ENCODE measurements at places on chromosomes 16 and 17.
A peak's percentile ranks its signal among the peaks of the same experiment; 100 is the strongest.

DNA sequence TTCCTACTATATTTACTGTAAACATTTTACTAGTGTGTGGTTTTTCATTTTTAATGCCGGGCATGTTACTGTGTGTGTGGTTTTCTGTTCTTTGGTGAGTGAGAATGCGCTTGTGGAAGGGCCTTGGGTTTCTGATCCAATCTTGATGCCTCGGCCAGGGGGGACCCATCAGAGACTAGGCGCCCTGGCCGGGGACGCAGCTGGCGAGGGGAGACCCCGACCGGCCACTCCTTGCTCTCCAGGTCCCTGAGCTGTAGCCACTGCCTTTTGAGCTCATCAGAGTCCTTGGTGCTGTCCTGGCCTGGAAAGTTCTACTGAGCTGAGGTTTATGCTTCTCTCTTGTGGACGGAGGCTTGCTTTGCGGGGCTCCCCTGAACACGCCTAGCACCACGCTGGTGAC is 37.5 kb downstream of the KIAA0513 start:
- DNase-seq, result no peak

- DNase-seq, result no peak
Observed at GRCh38 chr17:74454197-74455024, 12.0 kb upstream of the CD300A start.

GRCh38 chr17:55654022-55654421 is 68.6 kb downstream of the TMEM100 start:
- no peak for DNase-seq

- no peak for DNase-seq
Observed at GRCh38 chr17:7023576-7024401, 939 bp downstream of the BCL6B start.

- DNase-seq, result no peak
Observed at GRCh38 chr17:17387498-17388362, 84.6 kb downstream of the NT5M start.

- DNase-seq, result no peak
Observed at GRCh38 chr16:21338537-21339268, 60.6 kb upstream of the CRYM start.

DNA sequence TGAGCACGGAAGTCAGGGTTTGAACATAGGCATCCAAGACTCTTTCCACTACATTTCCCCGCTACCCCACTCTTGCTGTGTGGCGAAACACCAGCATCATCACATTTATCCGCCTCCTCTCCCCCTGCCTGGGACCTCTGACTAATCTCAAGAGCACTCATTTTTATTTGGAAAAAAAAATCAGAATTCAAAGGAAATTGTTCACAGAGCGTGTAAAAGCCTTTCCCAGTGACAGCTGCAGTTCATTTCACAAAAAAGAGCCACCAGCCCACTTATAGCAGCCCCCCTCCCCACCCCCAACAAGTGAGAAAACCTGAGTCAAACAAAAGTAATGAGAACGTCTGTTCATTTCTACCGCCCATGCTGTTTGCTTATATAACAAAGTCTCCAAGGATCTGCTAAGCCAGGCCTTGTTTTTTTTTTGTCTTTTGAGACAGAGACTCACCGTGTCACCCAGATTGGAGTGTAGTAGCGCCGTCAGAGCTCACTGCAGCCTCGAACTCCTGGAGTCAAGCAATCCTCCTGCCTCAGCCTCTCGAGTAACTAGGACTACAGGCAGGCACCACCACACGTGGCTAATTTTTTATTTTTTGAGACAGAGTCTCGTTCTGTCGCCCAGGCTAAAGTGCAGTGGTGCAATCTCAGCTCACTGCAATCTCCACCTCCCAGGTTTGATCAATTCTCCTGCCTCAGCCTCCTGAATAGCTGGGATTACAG is 48.3 kb upstream of the HAPSTR1 start:
- DNase-seq, result peak; percentile 69

DNA sequence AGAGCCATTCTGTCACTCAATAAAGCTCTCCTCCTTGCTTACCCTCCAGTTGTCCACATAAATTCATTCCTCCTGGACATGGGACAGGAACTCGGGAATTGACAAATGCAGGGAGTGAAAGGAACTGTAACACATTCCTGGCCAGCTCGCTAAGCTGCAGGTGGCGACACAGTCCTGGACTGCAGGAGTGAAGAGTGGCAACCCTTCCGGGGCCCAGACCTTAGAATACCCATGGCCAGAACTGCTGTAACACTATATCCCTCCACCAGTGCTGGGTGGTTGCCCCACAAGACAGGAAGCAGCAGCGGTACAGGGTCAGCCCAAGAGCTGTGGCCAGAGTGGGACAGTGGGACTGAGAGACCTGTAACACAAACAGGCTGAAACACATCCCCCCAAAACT is 30.3 kb upstream of the KIF2B start:
- no peak for DNase-seq

DNA sequence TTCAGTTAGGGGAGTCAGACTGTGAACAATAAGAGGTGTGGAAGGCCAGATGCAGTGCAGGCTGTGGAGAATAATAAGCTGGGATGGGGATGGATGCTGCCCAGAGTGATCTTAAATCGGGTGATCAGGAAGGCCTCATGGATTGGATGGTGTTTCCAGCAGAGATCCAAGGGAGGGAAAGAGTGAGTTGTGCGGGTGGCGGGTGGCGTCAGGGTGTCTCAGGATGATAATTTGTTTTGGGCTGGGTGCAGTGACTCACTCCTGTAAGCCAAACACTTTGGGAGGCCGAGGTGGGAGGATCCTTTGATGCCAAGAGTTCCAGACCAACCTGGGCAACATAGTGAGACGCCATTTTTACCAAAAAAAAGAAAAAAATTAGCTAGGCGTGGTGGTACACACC is 7.9 kb downstream of the CLUAP1 start:
- DNase-seq, result no peak

DNA sequence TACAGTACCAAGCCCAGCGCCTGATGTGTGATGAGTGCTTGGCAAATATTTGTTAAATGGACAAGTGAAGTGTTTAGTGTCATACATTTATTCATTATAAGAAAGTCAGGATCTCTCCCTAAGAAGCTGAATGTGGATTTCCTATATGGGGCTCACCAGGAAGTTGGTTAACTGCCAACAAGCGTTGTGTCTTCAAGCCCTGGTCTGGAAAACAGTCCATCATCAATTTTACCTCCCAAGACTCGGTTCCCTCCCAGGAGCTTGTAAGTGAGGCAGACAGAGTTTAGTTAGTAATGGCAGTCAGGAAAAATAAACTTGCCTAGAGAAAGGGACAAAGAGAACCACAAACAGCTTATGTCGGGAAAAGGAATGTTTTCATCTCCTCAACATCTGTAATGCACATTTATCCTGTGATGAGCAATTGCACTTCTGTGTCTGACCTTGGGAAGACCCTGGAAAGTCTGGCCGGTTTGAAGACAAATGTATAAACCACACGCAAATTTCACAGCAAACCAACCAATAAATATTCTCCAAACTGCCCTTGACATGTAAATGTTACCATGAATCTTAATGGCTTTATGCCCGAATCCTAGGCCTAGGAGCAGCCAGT is 28.3 kb downstream of the C16orf95 start:
- DNase-seq, result peak; percentile 37

DNA sequence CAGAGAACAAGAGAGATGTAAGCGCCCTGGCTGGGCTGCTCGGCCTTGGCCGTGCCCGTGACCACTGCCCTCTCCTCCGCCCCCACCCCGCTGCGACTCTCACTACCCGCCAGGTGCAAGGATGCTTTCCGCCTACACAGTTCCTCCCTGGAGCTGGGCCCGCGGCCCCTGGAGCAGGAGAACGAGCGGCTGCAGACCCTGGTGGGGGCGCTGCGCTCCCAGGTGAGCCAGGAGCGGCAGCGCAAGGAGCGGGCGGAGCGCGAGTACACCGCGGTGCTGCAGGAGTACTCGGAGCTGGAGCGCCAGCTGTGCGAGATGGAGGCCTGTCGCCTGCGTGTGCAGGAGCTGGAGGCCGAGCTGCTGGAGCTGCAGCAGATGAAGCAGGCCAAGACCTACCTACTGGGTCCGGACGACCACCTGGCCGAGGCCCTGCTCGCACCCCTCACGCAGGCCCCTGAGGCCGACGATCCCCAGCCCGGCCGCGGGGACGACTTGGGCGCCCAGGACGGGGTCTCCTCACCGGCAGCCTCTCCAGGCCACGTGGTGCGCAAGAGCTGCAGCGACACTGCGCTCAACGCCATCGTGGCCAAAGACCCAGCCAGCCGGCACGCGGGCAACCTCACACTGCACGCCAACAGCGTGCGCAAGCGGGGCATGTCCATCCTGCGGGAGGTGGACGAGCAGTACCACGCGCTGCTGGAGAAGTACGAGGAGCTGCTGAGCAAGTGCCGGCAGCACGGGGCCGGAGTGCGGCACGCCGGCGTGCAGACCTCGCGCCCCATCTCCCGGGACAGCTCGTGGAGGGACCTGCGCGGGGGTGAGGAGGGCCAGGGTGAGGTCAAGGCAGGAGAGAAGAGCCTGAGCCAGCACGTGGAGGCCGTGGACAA is 9.2 kb upstream of the MRPL58 start:
- no peak for DNase-seq

- no peak for DNase-seq
Observed at GRCh38 chr16:23114131-23114904, 34.9 kb downstream of the USP31 start.

DNA sequence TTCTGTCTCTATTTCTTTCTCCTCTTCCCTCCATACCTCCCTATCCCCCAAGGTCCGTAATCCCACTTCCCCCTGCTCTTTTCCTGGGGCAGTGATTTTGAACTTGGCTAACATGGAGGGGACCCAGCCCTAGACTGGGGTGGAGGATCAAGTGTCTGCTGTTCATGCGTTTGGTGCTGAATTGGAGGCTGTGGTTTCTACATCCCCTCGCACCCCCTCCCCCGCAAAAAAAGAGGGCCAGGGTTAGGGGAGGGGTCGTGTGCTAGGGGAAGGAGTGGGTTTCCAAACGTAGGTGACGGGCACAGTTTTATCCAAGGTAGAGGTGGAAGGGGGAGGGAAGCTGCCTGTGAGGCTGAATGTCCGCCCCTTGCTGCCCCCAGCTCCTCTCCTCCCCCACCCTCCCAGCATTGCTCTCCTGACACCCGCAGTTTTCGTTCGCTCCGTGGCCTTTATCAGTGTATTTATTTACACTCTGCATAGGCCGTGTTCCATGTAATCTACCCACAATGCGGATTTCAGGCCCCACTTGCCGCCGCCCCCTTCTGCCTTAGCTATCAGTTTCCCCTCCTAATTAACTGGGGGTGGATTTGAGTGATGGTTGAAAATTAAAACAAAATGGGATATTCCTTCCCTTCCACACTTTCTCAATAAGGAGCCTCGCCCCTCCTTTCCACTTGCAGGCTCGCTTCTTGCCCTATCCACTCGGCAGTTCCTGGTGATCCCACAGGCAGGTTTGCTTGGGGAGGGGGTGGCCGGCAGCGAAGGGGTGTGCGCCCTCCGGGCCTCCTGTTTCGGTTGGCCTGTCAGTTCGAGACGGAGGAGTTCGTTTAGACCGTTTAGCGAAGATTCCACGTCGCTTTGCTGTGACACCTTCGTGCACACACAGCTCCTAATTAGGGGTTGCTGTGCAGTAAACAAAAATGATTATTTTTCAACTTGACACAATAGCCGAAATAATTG is 2.0 kb downstream of the GNAO1 start:
- no peak for DNase-seq

DNA sequence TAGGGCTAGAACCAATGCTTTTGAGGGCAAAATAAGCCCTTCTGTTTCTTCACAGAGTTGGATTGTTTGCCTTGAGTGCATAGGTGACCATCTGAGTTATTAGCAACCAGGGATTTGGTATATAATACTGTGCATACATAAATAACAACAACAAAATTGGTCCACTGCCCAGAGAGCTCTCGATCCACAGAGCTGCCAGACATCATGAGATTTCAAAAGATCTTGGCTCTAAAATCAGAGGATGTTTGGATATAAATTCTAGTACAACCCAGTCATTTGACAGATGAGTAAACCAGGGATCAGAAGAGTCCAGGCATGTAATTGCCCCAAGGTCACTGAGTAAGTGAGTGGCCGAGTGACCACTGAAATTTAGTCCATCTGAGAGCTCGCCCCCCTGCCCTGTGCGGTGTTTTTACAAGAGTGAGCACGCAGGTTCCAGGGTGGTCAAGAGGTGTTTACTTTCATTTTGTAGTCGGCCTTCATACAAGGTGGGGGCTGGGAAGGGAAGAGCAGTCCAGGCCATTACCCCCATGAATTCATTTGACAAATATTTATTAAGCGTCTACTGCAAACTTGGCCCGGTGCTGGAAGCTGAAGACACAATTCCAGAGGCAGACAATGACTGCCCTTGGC is 1.8 kb upstream of the MT2A start:
- DNase-seq, result peak; percentile 74

- DNase-seq, result no peak
Observed at GRCh38 chr17:40086150-40087044, 14.0 kb downstream of the NR1D1 start.

GRCh38 chr17:8188263-8188839 is 1.6 kb downstream of the BORCS6 start:
- no peak for DNase-seq

GRCh38 chr17:65208717-65209116 is 71.5 kb downstream of the RGS9 start:
- no peak for DNase-seq

DNA sequence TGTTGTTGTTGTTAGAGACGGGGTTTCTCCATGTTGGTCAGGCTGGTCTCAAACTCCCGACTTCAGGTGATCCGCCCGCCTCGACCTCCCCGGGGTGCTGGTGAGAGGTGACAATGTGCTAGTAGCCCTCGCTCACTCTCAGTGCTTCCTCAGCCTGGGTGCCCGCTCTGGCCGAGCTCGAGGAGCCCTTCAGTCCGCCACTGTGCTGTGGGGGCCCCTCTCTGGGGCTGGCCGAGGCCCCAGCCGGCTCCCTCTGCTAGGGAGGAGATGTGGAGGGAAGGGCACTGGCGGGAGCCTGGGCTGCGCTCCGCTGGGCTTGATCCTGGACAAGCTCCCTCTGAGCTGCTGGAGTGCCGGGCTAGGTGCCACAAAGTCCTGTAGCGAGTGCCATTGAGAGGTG is 21.7 kb upstream of the RBL2 start:
- no peak for DNase-seq

DNA sequence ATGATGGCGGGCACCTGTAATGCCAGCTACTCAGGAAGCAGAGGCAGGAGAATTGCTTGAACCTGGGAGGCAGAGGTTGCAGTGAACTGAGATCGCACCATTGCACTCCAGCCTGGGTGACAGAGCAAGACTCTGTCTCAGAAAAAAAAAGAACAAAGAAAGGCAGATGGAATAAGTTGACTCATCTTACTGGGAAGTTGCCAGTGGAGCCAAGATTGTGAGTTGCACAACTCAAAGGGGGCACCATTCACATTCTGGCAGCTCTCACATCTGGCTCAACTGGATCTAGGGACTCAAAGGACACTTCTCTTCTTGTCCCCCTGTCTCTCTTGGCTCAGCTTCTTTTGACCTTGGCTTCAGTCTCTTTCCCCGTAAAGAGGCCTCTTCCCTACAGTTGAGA is 53.7 kb upstream of the ETV4 start:
- peak; percentile 70 for DNase-seq

- no peak for DNase-seq
Observed at GRCh38 chr16:3780570-3780969, 63.2 kb upstream of the TRAP1 start.
